ENCODE measurements at places on chromosomes 2 and 18. TPM values are rescaled to one million over a fixed set of nuclear protein-coding genes. Genes with fewer than 3 reads are reported as not detected.

The LCT gene
- not detected for total RNA-seq

The KRTCAP3 gene
- total RNA-seq: 26.1 TPM

The CFAP53 gene
- total RNA-seq: 0.65 TPM

The TMEFF2 gene
- 18.1 TPM for total RNA-seq

GRCh38 chr2:71498261-71498701, 44.9 kb downstream of the DYSF start:
- H3K4me3 ChIP-seq: no peak overlapping the region
- no peaks in the 10 kb centered on the region for H3K4me1 ChIP-seq
- H3K27me3 ChIP-seq: no peaks in the 10 kb centered on the region
- no peak for DNase-seq
- no peak overlapping the region for H3K27ac ChIP-seq

DNA sequence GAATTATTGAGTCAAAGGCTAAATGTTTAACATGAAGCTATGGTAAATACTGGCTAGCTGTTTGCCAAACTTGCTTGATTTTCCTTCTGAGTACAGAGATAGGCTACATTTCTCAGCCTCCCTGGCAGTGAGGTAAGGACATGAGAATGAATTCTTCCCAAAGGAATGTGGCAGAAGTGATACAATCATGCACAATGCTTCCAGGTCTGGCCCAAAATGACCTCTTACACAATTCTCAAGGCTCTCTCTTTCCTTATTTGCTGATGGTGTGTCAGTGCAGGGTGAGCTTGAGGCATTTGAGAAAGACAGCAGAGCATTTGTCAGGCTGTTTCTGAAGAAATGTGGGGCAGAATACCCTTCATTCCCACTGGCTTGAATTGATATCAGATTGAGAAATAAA, 95.6 kb upstream of the NABP1 start:
- H3K4me1 ChIP-seq: no peaks in the 10 kb centered on the region
- H3K4me3 ChIP-seq: no peak overlapping the region
- H3K27me3 ChIP-seq: no peaks in the 10 kb centered on the region

DNA sequence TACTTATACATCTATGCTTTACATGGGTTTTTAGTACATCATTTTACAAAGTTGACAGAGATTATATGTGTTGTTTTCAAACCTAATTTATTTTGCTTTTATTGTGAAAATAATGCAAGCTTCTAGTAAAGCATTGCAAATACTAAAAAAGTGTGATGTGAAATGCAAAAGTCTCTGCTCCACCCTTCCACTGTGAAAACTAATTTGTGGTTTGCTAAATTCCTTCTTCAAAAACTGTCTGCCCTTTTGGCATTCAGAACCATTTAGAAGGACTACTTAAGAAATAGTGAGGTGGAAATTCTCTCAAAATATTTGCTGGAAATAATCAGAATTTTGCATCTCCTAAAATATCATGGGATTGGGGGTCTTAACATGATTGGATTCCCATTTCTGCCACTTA, 78.4 kb downstream of the CSRNP3 start:
- peaks cover 38% of the 10 kb centered on the region for H3K4me1 ChIP-seq
- no peaks in the 10 kb centered on the region for H3K36me3 ChIP-seq
- no peaks in the 10 kb centered on the region for H3K27me3 ChIP-seq
- no peak overlapping the region for H3K27ac ChIP-seq
- H3K4me3 ChIP-seq: no peak overlapping the region

DNA sequence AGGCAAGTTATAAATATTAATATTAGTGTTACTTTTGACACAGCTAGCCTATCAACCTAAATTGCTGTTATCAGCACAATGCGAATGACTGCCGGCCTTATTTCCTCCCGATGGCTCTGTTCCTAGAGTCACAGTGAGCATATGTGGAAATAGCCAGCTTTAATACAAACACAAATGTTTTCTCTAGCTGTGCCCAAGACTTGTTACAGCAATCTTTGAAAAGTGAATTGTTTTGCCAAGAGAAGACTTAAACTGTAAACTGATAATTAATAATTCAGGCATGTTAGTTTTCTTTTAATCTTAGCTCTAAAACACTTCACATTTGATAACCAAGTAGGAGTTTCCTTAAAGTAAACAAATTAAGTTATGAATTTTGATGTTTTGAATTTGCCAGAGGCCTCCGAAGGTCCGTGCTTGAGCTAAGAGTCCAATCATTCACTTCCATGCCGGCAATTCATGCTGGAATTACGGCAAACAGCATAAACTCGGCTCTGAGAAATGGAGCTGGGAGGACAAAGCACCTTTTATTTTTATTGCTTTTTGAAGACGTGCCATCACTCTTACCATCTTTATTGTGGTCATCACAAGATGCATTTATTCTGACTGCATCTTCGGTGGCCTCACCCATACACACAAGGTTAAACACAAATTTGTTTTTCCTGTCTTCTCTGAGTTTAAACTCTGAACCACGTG, 184.5 kb upstream of the CWC22 start:
- H3K4me1 ChIP-seq: peaks cover 10% of the 10 kb centered on the region
- peaks cover 1% of the 10 kb centered on the region for H3K27me3 ChIP-seq
- H3K27ac ChIP-seq: no peak overlapping the region
- H3K36me3 ChIP-seq: no peaks in the 10 kb centered on the region
- DNase-seq: no peak
- no peak overlapping the region for H3K4me3 ChIP-seq

GRCh38 chr2:64768491-64769005, 114.8 kb upstream of the SERTAD2 start:
- no peaks in the 10 kb centered on the region for H3K27me3 ChIP-seq
- peaks cover 35% of the 10 kb centered on the region for H3K4me1 ChIP-seq
- no peaks in the 10 kb centered on the region for H3K36me3 ChIP-seq
